ENCODE measurements at places on chromosomes 16 and 17.
A peak's percentile ranks its signal among the peaks of the same experiment; 100 is the strongest.

DNA sequence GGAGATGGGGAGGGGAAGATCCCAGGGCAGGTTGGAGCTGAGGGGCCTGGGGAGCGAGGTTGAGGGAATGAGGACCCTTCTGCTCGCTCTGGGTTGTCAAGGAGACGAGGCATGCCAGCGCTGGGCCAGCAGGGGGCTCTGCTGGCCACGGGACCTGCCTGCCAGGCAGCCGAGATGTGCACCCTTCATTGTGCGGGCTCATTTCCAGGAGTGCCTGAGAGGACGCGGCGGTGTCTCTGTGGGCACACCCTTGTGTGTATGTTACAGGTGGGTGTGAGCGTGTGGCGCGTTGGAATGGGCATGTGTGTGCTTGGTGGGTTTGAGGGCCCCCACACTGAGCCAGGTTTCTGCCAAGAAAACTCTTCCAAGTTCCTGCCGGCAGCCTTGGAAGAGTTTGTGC lies 15.9 kb downstream of the ARHGAP23 start:
- DNase-seq, result peak; percentile 23

DNA sequence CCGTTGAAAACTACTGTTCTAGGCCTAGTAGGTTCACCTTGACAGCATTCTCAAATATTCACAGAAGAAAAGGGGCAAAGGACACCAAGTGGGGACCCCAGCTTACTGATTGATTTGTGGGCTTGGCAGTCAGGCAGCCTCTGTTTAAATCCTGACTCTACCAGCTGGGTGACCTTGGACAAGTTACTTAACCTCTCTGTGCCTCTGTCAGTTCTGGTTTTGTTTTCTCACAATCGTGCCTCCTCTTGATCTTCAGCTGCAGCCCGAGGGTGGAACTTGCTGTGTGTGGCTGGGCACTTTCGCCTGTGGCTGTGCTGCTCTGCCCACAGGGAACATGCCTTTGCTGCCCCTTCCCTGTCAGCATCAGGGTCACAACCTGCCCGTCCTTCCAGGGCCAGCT lies 17.8 kb downstream of the RAP1GAP2 start:
- no peak for DNase-seq

- DNase-seq, result no peak
Measured at GRCh38 chr17:79808763-79809529, 12.1 kb upstream of the CBX8 start.

DNA sequence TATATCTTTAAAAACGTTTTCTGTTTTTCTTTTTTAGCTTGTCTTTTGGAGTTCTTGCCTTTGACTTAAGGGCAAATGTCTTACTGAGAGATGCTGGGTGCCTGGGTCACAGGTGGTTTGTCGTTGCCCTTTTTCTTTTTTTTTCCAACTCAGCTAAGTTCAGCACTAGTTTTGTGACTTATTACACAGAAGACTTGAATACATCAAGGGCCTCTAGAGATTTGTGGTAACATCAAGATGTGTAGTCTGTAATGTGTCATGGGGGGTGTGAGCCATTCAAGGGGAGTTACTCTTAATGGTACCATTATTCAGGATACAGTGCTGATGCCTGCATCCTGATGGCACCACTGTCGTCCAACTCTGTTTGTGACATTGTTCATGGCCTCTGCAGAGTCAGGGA lies 95.1 kb downstream of the PRKCA start:
- DNase-seq, result no peak

GRCh38 chr17:81339534-81340296 lies 44.6 kb upstream of the SLC38A10 start:
- DNase-seq, result no peak

- no peak for DNase-seq
Measured at GRCh38 chr17:83144421-83145357, 65.3 kb downstream of the METRNL start.

DNA sequence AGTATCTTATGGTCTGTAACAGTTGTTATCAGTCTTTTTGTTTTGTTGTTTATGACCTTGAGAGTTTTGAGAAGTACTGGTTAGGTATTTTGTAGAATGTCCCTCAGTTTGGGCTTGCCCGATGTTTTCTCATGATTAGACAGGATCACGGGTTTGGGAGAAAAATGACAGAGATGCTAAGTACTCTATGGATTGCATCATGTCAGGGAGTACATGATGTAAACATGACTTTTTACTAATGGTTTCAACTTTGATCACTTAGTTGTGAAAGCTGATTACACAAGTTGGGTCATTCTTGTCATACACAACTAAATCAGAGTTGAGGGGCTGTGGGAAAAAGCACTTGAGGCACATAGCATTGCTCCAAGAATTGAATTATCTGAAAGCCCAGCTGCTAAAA lies 94.7 kb upstream of the SIAH1 start:
- no peak for DNase-seq

DNA sequence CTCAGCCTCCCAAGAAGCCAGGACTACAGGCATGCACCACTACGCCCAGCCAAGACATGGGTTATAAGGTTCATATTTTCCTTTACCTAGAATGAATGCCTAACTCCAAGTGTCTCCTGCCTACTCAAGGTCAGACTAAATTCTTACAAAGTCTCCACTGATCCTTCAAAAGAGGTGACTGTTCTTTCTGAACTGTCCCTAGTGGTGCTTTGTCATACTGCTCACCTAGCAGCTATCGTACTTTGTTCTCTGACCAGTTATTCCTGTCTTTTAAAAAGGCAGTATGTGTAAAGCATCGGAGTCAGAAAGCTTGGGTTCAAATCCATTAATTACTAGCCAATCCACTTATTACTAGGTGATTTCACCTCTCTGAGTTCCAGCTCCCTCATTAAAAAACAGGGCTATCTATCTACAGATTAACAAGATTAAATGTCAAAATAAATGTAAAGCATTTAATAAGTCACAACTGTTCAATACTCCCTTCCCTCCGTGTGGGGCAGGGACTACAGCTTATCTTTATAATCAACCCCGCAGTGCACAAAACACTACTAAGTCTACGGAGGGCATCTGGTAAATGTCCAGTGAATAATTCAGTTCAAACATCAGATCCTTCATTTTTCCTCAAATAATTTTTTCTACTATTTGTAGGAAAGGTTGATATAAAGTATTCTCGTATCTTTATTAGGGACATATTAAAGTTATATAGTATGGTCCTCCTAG lies 20.0 kb upstream of the ITGA2B start:
- no peak for DNase-seq

DNA sequence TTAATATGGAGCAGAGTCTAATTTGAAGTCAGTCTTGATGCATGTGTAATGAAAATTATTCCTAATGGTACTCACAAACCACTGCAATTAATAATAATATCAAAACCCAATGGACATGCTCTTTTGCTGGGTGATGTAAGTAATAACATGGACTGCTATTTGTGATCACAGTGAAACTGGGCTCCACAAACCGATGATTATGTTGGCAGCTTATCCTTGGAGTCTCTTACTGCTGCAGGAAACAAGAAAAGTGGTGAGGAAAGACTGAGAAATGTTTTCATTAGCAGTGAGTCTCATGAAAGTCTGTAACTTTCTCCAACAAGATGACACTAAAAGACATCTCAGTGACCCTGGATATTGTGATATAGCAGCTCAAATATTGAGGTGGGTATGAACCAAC lies 45.2 kb downstream of the TMEM100 start:
- no peak for DNase-seq

DNA sequence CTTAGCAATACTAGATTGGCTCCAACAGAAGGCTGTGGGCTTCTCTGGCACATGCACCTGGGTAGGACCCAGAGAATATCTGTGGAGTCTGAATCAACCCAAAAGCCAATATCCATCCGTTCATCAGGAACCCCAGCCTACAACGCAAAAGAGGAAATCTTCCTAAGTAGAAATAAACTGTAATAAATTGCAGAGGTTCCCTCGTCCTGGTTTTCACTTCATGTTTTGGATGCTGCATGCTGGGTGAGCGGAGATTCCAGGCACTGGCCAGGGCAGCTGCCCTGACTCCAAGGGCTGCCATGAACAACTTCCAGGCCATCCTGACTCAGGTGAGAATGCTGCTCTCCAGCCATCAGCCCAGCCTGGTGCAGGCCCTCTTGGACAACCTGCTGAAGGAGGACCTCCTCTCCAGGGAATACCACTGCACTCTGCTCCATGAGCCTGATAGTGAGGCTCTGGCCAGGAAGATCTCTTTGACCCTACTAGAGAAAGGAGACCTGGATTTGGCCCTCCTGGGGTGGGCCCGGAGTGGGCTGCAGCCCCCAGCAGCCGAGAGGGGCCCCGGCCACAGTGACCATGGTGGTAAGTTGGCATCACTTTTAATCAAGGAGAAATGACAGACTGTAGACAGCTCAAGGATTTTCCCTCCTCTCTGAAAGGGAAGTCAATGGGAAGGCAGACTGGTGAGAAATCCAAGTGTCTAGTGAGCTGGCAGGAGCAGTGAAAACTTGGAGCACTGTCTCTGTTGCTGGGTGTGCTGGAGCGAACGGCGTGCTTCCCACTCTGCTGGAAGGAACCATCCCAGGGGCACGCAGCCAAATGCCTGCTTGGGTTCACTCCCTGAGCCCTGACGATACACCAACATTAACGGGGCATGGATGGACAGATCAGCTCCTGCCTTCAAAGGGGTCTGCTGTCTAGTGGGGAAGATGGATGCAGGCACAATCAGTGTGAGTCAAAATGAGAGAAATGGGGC lies 10.7 kb upstream of the CIITA start:
- no peak for DNase-seq

GRCh38 chr17:1201132-1201702 lies 21.4 kb upstream of the ABR start:
- no peak for DNase-seq

DNA sequence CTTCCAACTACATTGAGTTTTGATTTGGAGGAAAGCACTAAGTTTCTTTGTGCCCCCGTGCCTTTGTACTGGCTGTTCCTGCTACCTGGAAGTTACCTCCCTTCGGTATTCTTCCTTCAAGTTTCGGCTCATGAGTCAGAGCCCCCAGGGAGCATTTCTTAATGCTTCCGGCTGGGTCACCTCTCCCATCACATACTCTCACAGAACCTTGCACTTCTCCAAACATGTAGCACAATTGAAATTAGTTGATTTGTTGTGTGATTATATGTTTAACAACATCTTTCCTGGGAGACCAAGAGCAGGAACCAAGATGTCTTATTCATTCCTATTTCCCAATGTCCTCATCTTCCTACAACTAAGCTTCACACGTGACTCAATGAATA lies 158.6 kb upstream of the CDH5 start:
- no peak for DNase-seq

GRCh38 chr16:76784530-76784929 lies 406.5 kb upstream of the MON1B start:
- DNase-seq, result no peak

- DNase-seq, result no peak
Measured at GRCh38 chr17:63475491-63476412, 1.1 kb upstream of the ACE start.

DNA sequence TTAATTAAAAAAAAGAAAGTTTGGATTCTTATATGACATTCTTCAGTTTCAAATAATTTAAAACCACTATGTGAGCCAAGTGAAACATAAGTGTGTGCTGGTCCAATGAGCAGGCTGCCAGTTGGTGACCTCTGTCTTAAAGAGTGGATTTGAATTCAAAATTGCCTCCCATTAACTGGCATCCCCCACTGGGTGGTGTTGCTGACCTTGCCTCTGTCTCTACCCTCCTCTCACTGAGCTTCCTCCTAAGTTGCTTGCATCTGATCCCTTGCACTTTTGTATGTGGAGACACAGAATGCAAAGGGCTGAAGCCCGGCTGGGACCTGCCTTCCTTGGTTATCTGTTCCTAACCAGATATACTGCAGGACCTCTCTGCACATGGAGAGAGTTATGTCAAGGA lies 160.6 kb downstream of the CYLD start:
- no peak for DNase-seq

DNA sequence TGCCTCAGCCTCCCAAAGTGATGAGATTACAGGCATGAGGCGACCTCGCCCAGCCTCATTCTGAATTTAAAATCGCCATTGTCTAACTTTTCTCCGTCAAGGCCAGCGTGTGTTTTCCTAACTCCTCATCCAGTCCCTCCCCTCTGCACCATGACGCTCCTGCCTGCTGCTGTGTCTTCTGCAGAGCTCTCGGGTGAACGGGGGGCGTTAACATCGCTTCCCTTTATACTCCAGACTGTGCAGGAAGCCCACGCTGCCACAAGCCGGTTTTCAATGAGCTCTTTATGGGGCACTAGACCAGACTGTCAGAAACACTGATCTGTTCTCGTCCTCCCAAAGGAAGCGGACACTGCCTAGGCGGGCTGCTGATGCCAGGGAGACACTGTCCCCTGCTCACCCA lies 13.2 kb downstream of the AANAT start:
- no peak for DNase-seq

DNA sequence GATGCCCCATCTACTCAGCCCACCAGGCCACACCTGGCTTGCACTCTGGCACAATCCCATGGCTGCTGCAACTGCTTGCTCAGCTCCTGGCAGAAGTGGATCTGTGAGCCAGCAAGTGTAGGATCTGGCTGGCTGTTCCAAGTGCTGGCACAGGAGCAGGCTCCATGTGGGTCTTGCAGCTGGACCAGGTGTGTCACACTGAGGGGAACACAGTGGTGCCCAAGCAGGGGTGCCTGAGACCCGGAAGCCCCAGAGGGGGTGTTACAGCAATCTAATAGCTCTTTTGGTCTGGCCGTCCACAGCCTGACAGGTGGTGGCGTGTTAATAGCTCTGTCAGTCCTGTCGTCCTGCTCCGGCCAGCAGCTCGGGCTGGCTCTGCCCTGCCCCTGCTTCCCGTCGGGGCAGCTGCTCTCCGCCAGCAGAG lies 19.6 kb upstream of the GOT2 start:
- no peak for DNase-seq

GRCh38 chr17:18225642-18226283 lies 328 bp downstream of the LLGL1 start:
- DNase-seq, result no peak

GRCh38 chr17:35129973-35130351 lies 8.5 kb downstream of the FNDC8 start:
- no peak for DNase-seq

DNA sequence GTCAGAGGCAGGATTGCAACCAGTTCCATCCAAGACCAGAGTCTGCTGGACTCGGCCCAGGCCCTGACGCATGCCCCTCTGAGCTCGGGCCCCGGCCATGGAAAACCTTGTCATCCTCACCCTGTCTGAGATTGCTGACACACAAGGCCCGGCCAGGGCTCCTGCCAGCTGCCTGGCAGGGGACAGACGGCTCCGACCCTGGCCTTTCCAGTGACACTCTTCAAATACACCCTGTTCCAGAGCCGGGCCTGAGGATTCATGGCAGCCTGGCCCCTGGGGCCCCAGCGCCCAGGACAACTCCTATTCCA lies 3.2 kb upstream of the PABPN1L start:
- no peak for DNase-seq

GRCh38 chr16:46887524-46887854 lies 3.3 kb downstream of the GPT2 start:
- no peak for DNase-seq

GRCh38 chr16:17321824-17322223 lies 148.9 kb downstream of the XYLT1 start:
- DNase-seq, result no peak
